ENCODE measurements at places on chromosomes 13 and 19.

- DNase-seq, result no peak
Observed at GRCh38 chr13:110474713-110475112, 86.8 kb downstream of the RAB20 start.

DNA sequence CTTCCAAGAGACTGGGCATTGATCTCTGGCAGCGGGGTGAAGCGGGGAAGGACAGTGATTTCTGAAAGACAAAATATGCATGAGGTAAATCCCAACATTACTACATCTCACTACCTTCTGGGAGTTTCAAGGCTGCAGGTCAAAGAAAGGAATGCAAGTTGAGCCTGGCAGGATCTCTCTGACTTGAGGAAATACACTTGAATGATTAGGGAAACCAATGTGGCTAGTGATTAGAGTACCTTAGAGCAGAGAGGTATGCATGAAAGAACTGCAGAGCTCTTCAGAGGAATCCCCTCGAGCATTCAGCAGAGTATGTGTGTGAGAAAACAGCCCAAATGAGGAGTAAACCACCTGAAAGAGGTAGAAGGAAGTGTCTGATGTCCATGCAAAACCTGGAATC is 2874.1 kb upstream of the PCDH20 start:
- no peak for DNase-seq

DNA sequence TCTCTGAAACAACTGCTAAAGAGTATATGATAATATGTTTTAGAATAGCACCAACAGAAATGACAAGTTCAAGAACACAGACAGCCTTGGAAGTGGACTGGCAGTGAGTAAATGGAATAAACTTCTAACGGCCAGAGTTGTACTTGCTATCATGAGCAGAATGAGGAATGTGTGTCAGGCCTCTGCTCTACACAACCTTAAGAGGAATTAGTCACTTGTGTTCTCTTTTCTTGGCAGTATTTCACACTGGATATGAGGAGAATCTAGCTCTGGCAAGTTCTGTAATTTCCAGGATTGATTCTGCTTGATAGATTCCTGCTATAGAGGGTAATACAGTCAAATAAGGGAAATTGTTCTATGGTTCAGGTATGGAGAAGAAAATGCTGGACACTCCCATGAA is 757.3 kb downstream of the EFNB2 start:
- DNase-seq, result no peak

GRCh38 chr19:38004186-38004520 is 97.1 kb downstream of the SIPA1L3 start:
- no peak for DNase-seq

GRCh38 chr13:99971576-99972189 is at the start of gene ZIC5:
Gene ZIC5, minus strand, starts transcription at chr13:99971767. Its CDS starts 164 bp downstream, at chr13:99971603.
- DNase-seq, result no peak

- DNase-seq, result no peak
Observed at GRCh38 chr13:63972328-63972727, 2556.7 kb upstream of the PCDH20 start.

DNA sequence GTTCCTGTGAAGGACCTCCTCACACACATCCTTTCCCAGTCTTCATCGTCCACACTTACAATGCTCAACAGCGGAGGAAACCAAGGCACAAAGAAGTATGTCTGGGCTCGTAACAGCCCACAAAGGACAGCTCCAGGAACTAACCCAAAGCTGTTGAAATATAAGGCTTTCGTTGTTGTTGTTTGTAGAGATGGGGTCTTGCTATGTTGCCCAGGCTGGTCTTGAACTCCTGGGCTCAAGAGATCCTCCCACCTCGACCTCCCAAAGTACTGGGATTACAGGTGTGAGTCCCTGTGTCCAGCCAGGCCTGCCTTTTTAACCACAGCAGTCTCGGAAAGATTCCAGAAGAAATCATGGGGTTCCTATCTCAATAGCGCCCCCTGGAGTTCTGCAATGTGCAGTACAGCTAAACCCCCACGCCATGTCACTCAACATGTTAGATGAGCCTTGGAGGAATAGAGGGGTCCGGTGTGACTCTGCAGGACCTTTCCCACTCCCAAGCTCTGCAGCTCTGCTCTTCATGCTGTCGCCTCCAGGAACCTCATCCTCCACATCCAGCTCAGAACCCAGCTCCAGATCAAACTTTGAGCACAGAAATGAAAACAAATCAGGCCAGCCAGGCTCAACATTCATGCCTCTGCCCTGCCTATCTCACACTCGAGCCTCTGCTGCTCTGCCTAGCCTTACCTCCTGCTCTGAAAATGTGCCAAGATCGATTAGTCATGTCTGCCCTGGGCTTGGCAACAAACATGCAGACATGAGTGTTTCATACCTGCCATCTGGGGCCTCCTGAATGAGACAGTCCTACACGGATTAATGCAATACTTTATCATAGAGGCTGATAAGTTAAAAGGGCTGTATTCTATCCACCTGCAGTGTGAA is 7.5 kb downstream of the PLA2G4C start:
- DNase-seq, result peak; percentile 50

GRCh38 chr13:30915691-30916541 is 9.8 kb downstream of the MEDAG start:
- DNase-seq, result no peak

- no peak for DNase-seq
Observed at GRCh38 chr19:5580161-5580571, 12.4 kb upstream of the TINCR start.
